Inflammatory macrophage treated with lipopolysaccharide for 4 hours (primary cell): ENCODE measurements at places on chromosomes 5 and 9.

DNA sequence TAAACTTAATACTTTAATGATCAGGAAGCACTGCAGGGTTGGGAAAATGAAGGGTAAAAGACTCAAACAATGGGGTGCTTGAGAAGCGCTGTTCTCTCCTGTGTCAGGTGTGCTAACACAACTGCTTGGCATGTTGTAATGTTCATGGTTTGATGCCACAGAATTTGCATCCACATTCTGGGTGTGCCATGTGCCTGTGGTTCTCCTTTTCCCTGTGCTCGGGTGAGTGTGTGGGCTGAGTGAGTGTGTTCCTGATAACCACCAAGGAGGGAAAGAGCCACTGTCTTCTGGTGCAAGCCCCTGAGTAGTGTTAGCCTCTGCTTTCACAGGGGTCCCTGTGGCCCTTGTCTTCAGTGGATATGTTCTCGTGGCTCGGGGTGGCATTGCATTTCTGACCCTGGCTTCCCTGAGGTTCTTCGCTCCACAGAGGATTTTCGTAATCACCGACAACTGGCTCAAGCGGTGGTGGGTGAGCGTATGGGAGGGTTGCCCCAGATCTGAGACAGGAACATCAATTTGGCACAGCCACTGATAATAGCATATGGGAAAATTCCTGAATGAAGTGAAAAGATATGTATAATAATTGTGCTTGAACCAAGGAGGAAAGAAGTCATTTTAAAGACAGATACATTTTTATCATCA is 102.0 kb downstream of the MVB12B start:
- peak; percentile 59 for DNase-seq

DNA sequence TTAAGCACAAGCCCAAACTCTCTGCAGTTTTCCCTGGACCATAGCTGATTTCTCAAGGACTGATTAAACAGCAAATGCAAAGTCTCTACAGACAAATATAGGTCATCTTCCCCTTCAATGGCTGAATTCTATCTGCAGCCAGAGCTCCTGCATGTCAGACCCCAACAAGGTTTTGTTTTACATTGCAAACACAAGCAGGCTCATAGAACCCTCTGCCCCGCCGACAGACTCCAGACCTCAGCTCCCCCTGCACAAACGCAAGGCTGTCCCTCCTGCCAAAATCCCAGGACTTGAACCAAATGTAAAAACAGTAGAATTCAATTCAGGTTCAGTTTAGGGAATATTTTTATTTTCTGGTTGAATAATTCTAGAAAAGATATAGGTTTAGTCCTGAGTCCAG is 526.7 kb upstream of the TRPC7 start:
- DNase-seq: no peak

GRCh38 chr5:149438711-149439132 is 59.6 kb upstream of the IL17B start:
- DNase-seq: no peak

GRCh38 chr5:149666212-149666852 is 63.8 kb upstream of the PPARGC1B start:
- DNase-seq: peak; percentile 96

GRCh38 chr5:135253601-135254178 is 145.3 kb downstream of the MACROH2A1 start:
- no peak for DNase-seq

DNA sequence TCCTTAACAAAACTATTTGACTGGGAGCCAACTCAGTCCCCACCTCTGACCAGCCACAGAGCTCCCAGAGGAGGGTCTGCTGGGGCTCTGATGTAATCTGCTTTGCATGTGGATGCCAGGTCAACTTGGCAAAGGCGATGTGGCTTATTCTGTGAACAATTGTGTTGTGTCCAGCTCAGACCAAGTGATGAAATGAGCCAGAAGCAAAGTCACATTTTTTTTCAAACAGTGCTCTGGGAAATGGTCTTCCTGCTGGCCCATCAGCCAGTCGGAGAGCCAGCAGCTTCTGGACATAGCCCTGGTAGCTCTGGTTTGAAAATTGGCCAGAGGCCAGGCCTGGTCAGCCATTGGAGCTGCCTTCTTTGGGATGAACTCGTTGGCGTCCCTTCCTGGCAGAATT is 86.5 kb downstream of the ANGPTL2 start:
- DNase-seq: no peak

- DNase-seq: no peak
Observed at GRCh38 chr9:88052321-88052965, 78.1 kb upstream of the CDK20 start.

- DNase-seq: no peak
Observed at GRCh38 chr5:129096382-129096991, 1.9 kb downstream of the ISOC1 start.

- DNase-seq: peak; percentile 36
Observed at GRCh38 chr9:105416840-105417239, 31.0 kb upstream of the FSD1L start.

DNA sequence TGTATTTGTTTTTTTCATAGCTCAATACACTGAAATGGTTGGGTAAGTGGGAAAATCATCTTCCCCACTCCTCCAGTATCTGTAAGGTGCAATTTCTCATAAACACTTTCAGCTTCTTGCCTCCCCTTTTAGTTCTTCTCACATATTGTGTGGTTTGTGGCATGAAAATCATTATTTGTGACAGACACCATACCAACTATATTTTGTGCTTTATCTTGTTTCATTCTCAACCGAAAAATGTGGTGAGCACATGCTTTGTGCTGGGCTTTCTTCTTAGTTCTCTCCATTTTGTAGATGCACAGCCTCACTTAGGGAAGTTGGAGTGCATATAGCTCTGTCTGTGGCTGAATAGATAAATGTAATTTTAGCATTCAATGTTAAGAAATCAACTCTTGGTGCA is 6.4 kb upstream of the ANXA2R start:
- no peak for DNase-seq

DNA sequence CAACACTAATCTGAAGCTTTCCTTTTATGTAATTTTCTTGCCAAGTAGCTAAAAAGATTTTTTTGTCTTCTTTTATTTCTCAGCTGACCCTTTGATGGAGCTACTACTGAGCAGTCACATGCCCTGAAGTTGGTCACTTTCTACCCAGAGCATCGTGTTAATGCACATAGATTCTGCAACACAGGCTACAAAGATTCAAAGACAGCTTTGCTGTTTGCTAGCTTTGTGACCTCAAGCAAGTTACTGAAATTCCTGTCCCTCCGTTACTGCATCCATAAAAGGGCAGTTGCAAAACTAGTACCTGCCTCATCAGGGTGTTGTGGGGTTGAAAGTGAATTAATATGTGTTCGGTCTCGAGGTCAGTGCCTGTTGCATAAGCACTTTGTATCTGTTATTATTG is 179.9 kb downstream of the GAS1 start:
- DNase-seq: no peak

GRCh38 chr5:4017076-4017803 is 421.6 kb downstream of the IRX1 start:
- no peak for DNase-seq

DNA sequence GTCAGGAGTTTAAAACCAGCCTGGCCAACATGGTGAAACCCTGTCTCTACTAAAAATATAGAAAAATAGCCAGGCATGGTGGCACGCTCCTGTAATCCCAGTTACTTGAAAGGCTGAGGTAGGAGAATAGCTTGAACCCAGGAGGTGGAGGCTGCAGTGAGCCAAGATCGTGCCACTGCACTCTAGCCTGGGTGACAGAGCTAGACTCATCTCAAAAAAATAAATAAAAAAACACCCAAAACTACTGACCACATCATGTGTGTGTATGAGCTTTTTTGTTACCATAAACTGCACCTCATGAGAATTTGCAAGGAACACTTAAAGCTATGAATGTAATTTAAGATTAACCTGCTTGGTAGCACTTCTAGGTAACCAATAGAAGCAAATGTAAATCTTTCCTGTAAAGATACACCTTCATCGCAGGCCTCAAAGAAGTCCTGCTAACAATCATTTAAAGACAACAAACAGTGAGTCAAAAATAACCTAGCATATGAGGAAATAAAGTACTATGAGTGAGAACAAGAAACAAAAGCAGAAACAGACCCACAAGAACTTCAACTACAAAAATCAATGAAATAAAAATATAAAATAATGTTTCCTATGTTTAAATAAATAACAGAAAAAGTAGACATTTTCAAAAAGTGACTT is 13.0 kb downstream of the SLC38A9 start:
- DNase-seq: no peak

- no peak for DNase-seq
Observed at GRCh38 chr9:127860260-127860659, 5.8 kb upstream of the ENG start.

DNA sequence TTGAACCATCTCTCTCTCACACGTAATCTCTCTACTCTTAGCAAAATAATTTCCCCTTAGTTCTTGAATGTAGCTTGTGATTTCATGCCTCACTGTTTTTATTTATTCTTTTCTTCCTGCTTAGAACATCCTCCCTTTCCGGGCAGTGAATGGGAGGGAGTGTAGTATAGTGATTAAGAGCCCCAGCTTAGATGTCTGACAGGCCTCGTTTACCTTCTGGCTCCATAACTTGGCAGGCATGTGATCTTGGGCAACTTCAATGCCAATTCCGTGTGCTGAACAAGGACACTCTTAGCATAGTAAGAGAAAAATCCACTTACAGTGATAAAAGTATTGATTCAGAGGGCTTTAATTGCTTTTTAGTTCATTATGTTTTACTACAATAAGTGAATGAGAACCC is 96.3 kb upstream of the TNPO1 start:
- DNase-seq: no peak

DNA sequence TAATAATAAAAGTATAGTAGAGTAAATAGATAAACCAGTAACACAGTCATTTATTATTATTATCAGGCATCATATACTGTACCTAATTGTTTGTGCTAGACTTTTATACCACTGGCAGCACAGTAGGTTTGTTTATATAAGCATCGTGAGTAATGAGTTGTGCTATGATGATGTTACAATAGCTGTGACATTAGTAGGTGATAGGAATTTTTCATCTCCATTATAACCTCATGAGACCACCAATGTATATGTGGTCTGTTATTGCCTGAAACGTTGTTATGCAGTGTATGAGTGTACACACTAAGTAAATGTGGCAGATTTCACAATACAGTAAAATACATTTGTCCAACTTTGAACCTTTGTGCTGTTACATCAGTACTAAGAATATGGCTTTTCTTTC is 72.7 kb upstream of the SPATA31D4 start:
- DNase-seq: no peak

GRCh38 chr9:6243746-6244145 is 28.1 kb downstream of the IL33 start:
- DNase-seq: no peak

- no peak for DNase-seq
Observed at GRCh38 chr9:6655036-6655435, 9.5 kb upstream of the GLDC start.

GRCh38 chr9:13715430-13715829 is 435.9 kb upstream of the MPDZ start:
- DNase-seq: no peak

GRCh38 chr5:65855766-65856315 is 70.5 kb upstream of the ERBIN start:
- no peak for DNase-seq

DNA sequence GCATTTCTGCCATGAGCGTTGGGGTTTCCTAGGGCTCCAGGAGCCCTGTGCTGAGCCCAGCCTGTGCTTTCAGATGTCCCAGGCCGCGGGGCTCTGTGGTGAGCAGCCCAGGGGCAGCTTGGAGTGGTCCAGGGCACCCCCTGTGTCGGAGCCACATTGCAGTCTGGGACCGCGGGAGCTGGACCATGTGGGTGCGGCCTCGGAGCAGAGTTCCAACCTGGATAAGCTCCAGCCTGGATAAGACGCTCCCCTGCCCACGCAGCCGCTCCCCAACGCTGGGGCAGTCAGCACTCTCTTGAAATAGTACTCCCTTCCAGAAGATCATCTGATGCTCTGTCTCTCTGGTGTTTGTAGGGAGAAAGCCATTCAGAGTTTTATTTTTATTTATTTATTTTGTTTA is 111.1 kb downstream of the WNK2 start:
- DNase-seq: no peak

- DNase-seq: no peak
Observed at GRCh38 chr5:106393276-106393675, 1277.5 kb downstream of the EFNA5 start.

- DNase-seq: no peak
Observed at GRCh38 chr5:20833081-20833627, 845.2 kb upstream of the CDH18 start.

GRCh38 chr9:17216646-17217045 is 81.8 kb downstream of the CNTLN start:
- no peak for DNase-seq
